AG08396 (cell line): ENCODE measurements at places on chromosomes 2 and 18.

DNA sequence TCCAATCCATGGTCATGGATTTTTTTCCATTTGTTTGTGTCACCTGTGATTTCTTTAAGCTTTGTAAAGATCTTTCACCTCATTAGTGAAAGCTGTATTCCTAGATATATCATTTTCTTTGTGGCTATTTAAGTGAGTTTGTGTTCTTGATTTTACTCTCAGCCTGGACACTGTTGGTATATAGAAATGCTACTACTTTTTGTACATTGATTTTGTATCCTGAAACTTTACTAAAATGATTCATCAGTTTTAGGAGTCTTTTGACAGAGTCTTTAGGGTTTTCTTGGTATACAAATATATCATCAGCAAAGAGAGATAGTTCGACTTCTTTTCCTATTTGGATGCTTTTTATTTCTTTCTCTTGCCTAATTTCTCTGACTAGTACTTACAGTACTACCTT lies 12.3 kb downstream of the GKN2 start:
- no peak for DNase-seq

- no peak for DNase-seq
Observed at GRCh38 chr2:128520791-128521190, 202.1 kb upstream of the HS6ST1 start.

- no peak for DNase-seq
Observed at GRCh38 chr2:207944979-207945600, 80.2 kb downstream of the PLEKHM3 start.

DNA sequence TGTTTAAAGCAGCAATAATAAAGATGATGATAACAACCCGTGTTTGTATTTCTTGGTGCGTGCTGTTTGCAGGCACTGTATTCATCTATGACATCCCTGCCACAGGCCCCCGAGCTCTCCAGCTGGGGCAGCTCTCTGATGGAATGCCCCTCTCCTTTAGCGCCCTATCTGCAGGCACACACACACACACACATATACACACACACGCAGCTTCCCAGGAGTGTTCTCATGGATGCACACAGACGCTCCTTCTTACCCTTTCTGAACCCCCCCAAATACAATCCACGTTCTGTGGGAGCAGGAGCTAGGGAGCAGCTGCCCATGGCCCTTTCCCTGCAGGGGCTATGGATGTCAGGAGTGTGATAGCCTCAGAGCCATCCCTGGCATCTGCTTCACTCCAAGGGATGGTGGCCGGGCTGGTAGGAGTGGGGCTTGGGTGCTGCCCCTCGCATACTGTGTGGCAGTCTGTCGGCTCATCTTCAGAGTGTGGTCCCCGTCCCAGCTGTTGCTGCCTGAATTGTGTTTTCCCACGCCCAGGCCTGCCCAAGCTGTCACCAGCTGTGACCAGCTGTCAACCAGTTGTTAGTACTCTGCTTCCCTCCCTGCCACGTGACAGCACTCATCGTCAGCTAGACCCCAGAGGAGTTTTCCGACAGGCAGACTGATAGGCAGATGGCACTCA lies 50.8 kb upstream of the MYCN start:
- no peak for DNase-seq

DNA sequence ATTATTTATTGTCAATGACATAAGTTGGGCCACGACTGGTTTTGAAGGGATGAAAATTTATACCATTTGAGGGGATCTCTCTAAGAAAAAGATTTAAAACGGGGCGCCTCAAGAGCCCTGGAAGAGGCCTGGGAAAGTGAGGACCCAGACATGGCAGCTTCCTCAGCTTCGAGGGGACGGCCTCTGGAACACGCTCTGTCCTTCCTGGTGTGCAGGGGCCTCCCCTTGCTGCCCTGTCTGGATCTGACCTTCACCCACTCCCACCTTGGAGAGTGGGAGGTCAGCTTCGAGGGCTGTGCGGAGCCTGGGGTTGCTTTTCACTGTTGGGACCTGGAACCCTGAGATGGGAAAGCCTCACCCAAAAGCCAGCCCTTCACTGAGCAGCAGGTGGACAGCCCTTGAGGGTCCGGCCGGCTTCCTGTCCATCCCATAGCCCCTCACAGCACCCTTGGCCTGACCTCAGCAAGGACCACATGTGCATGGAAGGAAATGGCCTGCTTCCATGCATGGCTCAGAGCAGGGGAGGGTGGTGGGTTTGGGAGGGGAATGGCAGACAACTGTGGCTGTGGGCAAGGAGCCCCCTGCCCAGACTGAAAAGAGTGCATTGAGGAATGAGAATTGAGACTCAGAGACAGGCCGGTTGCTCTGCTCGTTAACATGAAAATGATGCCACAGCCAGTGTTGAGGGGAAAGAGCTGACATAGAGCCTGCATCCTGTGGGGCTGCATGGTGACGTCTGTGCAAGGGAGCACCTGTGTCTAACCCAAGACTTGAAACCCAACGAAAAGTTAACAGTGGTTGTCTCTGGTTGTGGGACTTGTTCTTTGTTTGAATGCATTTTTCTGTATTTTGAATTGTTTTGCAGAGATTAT lies 16.3 kb downstream of the FBLN7 start:
- no peak for DNase-seq

DNA sequence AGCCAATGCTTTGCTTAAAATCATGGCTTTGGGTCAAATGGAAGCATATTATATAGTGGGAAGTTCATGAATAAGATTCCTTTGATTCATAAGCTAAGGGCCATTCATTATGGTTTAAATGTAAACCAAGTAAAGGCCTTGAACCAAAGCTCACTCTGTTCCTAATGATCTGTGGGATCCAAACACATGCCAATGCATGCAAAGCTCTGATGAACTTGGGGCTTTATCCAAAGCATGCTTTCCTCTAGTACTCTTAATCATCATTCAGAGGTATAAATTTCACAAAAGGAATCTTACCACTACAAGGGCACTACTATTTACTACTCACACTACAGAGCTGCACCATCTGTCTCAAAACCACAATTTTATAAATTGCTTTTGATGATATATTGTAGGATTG lies 102.8 kb upstream of the RBMS1 start:
- DNase-seq: no peak

- DNase-seq: no peak
Observed at GRCh38 chr18:11004294-11004693, 145.1 kb downstream of the PIEZO2 start.

- peak; percentile 47 for DNase-seq
Observed at GRCh38 chr18:8381821-8382459, 227.3 kb upstream of the RAB12 start.

DNA sequence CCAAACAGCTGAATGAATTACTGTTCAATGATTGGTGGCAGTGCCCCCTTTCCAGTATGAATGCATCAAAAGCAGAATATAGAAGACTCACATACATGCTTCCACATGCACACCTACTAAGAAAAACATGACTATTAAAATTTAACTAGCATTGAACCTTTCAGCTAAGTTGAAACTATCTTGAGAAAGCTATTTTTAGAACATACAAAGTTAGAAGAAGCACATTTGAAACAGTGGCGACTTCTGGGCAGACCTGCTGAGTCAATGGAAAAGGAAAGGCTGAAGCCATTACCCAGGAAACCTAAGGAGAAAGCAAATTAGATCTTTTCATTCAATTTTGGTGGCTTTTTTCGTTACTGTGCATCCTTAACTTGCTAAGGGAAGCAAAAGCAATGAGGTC lies 55.9 kb downstream of the PLA2R1 start:
- DNase-seq: no peak

DNA sequence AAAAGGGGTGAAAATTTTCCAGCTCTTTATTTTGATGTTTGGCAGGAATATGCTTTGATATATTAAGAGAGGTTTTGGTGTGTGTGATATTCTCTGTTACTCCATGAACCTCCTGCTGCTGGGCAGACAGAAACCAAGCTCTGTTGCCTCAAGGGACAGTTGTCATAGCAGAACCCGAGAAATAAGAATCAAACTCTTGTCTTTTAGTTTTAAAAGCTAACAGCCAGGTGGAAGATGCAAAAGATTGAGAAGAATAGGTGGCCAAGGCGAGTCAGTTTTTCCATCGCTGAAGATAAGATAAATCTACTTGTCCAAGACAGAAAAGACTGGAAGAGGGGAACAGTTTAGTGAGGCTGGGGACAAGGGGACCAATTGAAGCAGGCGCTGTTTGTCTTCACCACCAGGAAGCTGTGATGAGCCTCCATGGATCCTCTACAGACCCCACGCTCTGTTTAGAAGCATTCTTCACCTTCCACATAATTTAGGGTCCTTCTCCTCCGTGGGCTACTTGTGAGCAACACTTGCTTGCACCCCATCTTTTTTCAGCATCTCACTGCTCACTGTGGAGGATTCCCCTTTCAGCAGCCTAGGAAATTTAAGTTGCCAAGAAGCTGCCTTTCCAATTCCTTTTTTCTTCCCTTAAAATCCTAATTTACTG lies 23.9 kb downstream of the PMAIP1 start:
- no peak for DNase-seq

GRCh38 chr2:233513953-233514655 lies 52.5 kb downstream of the USP40 start:
- DNase-seq: no peak

DNA sequence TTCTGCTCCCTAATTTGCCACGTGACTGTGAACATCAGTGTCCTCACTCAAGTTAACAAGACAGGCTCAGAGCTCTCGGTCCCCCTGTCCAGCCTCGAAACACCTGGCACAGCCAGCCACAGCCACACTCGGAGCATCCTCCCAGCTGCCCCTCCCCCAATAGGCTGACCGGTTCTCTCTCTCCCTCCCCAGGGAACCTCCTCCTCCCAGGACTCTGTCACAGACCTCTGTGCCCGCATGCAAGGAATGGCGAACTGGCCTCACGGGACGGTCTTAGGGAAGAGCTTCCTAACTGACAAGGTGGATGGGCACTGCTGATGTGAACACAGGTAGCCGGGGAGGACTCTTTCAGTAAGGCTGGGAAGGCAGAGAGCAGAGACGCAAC lies 18.8 kb downstream of the CYP26B1 start:
- no peak for DNase-seq

DNA sequence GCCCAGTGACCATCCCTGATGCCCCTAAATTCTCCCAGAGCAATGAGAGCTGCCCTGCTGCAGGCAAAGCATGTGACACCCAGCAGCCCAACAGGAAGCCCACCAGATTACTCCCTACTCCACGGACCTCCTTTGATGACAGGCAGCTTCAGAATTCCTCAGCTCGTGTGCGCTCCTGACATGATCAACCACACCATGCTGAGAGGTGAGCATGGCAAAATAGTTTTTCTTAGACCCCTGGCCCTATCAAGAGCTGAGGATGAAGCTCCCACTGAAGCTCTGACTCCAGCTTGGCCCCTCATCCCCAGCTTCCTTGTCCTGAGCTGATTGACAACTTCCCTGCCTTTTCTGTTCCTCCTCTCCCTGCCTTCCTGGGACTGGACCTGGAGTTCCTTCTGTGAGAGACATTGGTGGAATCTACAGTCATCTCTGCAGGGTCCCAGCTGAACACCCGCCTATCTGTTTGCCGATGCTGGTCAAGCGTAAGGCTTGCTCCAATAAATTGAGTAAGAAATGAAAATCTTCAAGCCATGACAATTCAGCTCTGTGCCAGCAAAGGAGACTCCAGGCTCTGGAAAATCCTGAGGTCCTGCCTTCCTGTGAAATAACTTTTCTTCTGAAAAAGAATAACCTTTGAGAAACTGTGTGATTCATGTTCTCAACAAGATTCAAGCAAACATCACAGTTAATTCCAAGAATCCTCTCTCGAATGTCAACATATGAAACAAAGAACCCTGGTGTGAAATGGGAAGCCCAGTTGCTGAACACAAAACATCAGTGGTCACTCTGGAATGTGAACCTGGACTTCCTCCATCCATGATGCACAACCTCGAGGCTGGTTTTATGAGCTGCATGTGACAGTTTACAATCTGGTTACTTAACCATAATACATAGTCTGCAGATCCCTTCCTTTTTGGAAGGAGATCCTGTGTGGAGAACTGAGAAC lies 201.1 kb downstream of the SPP2 start:
- DNase-seq: peak; percentile 84

DNA sequence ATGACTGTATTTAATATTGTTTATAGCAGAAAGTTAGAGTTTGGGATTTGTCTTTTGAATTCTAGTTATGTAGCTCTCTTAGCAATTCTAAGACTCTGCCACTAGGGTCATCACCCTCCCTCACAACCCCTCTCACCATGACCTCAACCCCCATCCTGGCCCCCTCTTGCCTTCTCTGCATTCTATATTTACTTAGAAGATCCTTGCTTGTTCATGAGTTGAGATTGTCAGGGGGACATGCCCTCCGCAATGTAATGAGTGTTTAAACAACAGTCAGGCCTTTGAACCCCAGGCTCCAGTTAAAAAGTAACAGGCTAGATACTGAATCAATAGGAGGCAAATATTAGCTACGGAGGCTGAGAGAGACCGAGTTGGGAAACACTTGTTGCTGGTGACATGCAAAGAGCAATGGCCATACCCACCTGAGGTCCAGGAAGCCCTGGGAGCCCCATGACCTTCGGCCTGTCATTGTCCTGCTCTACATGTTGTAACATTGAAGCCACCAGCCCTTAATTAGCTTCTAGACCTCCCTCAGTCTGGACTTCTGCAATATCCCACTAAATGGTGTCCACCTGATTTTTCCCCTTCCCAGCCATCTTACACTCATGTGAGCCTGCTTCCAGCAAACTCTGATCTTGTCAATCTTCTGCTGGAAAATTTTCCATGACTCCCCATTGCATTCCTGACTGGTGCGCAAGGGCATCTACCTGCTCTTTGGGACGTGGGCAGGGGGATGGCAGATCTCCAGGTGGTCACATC lies 221.1 kb downstream of the ALPK2 start:
- DNase-seq: no peak

GRCh38 chr2:234300932-234301823 lies 195.7 kb downstream of the ARL4C start:
- no peak for DNase-seq

DNA sequence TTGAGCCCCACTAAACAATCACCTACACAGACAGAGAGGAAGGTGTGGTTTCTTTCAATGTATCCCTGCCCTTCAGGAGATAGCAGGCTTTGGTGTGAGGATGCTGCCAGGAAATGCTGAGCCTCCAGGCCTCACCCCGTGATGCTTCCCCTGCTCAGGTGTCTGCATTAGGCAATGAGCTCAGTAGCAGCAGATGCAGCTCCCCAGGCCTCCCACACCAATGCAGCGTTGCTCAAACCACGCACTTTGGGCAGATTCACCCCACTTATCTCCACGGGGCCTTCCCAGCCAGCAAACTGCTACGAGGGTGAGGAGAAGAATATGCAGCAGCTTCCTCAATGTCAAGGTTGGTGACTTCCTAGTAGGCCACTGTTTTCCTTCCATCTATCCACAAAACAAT lies 229.3 kb upstream of the PXDN start:
- DNase-seq: no peak

DNA sequence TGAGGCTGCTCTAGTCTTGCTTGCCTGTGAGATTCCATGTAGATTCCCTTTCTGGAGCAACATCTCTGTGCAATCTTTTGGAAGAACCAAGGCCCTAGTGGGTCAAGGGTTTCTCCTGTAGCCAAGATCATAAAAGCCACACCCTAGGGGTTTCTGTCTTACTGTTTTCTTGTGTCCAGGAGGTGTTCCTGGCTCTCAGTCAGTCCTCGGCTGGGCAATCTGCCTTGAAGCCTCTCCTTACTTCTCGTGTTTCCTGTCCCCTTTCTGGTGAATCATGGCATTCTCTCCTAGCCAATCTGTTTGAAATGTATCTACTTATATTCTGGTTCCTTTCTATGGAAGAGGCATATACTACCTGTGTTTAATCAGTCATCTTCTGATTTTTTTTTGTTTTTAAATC lies 484.8 kb upstream of the UBE2E3 start:
- DNase-seq: no peak
